ENCODE measurements at places on chromosomes 5 and 9. TPM values are rescaled to one million over a fixed set of nuclear protein-coding genes. Genes with fewer than 3 reads are reported as not detected.

GRCh38 chr9:137670391-137671195 lies 51.8 kb downstream of the EHMT1 start:
- no peak for DNase-seq

GRCh38 chr5:17132444-17133083 lies 84.9 kb upstream of the BASP1 start:
- peak; percentile 44 for DNase-seq

GRCh38 chr9:72124947-72125346 lies 24.3 kb upstream of the GDA start:
- DNase-seq = no peak

HTR4 gene
- total RNA-seq = 0.26 TPM

DNA sequence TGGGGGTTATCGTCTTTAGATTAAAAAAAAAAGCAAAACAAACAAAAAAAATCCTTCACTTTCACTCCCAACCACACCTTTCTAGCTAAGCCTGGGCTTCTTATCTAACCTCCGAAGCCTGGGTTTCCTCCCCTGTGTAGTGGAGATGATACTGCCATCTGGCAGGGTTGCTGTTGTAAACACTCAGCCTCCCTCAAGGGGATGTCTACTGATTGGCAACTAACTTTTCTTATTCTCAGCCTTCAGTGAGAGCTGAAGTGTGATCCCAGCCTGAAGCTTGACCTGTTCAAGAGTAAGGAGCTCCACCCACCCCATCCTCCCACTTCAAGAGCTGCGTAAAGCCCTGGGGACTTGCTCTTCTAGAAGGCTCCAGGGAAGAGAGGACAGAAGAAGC lies 21.5 kb upstream of the WWC1 start:
- no peak for DNase-seq

ADCY2 gene
- not detected for total RNA-seq

GRCh38 chr5:3598769-3599211 lies 3.2 kb downstream of the IRX1 start:
- no peak for DNase-seq

FCN2 gene
- total RNA-seq = not detected

- DNase-seq = no peak
Measured at GRCh38 chr5:121841892-121842291, 9.8 kb upstream of the FTMT start.

GRCh38 chr9:87278971-87279733 lies 218.5 kb upstream of the DAPK1 start:
- DNase-seq = no peak

MED27 gene
- total RNA-seq = 34.9 TPM

- DNase-seq = no peak
Measured at GRCh38 chr5:136811086-136811485, 445.7 kb upstream of the TRPC7 start.

- no peak for DNase-seq
Measured at GRCh38 chr5:144547098-144547499, 376.4 kb downstream of the KCTD16 start.

RNF14 gene
- total RNA-seq = 99.4 TPM
